EH (cell line): ENCODE measurements at places on chromosomes 6 and 20.

DNA sequence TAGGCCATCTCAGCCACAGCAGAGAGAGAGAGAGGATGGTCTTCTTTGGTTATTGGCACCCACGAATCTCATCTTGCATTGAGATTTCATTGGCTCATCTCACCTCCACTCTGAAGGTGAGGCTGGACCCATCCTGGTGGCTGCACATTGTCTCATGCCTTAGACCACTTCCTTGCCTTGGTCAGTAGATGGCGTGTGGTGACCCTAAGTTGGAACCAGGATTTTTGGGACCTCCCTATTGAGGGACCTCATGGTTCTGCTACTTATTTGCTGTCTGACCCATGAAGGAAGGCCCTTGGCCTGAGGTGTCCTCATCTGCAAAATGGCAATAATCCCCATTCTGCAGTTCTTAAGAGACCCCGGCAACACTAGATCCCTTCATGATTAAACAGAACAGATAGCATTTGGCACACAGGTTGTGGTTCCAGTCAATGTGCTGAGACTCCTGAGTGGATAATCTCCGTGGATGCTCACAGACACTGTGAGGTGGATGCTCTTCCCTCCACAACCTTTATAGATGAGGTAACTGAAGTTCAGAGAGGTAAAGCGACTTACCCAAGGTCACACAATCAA lies 21.5 kb upstream of the AAR2 start:
- DNase-seq: peak; percentile 47

- DNase-seq: no peak
These were observed 55.1 kb downstream of the IL20RA start for GRCh38 chr6:136989571-136990241.

GRCh38 chr20:22796469-22797077 lies 212.2 kb upstream of the FOXA2 start:
- DNase-seq: peak; percentile 87

DNA sequence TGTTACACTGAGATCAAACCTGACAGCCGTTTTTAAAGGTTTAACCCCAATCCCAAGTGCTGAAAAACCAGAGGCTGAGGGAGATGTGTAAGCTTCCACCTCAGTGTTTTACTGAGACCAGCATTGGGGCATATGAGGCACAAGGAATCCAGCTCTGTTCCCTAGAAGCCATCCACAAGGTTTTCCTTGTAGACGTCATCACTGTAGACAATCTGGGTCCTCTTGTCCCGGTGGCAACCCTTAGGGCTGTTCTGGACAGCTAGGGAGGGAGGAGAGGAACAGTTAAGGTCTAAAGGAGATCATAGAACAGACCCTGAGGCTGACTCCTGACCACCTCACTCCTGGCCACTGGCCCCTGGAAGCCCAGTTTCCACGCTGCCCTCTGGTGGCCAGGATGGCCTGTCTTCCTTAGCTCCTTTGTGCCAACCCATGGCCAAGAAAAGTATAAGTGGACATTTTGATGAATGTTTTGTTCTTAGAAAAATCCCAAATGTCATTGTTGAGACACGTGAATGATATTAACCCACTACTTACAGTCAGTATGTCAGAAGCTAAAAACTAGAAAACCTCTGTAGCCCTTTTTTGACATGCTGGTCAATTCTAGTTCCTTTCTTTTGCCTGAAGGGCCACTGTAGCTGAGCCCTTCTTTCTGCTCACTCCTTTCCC lies 6.4 kb downstream of the CFB start:
- peak; percentile 71 for DNase-seq

DNA sequence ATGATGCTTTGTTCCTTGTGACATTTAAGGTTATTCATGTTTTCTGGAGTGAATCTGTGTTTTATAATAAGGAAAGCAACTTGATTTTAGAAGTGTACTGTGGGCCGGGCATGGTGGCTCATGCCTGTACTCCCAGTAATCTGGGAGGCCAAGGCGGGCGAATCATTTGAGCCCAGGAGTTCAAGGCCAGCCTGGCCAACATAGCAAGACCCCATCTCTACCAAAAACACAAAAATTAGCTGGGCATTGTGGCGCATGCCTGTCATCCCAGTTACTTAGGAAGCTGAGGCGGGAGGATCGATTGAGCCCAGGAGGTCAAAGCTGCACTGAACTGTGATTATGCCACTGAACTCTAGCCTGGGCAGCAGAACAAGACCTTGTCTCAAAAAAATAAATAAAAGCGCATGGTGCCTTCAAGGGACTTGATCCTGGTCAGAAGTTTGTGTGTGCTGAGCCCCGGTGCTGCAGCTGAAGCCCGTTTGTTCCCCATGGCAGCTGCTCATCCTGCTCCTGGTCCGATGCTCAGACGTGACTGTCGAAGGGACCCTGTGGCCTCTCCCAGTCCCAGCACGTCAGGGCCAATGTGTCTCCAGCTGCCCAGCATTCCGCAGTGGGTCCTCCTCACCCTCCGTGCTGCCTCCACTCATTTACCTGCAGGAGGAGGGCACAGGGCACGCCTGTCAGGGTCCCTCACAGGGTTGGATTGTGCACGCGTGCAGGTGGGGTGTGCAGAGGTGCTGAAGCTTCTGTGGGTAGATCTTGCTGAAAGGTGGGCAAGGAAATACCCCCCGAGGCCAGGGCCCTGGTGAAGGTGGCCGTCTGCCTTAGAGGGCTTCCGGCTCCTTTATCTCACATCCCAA lies 18.3 kb downstream of the ENTPD6 start:
- DNase-seq: no peak

- DNase-seq: peak; percentile 15
These were observed 48.3 kb downstream of the TXLNB start for GRCh38 chr6:139243536-139243935.

GRCh38 chr6:52361414-52361944 lies 472 bp upstream of the PAQR8 start:
- DNase-seq: peak; percentile 56

DNA sequence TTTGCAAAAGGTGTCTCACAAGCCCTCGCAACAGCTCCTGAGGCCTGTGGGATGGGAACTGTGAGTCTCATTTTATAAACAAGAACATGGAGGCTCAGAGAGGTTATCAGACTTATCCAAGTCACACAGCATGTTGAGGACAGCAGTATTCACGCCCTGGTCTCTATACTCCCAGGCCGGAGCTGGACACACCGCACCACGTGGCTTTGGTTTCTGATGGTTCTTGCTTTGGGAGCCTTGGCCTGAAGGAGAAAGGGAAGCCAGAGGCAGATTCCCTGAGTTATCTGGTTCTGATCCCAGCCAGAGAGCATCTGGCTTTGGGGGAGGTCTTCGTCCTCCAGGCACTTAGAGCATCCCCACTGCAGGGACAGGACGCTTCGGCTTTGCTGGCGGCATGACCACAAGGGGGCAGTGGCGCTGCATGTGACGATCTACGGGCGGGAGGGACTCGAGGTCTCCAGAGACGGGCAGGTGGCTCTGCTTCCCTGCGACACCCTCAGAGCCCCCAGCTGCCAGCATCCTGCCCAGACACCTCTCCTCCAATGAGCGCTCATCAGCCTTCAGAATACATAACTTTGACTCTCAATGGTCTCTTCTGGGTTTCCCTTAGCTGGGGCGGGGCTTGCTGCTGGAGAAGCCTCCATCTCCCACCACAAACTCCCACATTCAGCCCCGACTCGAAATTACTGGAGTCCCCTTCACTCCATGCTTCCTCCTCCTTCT lies 51.4 kb upstream of the SAYSD1 start:
- DNase-seq: peak; percentile 56

- DNase-seq: no peak
These were observed 35.6 kb upstream of the LAMP5 start for GRCh38 chr20:9478771-9479170.

DNA sequence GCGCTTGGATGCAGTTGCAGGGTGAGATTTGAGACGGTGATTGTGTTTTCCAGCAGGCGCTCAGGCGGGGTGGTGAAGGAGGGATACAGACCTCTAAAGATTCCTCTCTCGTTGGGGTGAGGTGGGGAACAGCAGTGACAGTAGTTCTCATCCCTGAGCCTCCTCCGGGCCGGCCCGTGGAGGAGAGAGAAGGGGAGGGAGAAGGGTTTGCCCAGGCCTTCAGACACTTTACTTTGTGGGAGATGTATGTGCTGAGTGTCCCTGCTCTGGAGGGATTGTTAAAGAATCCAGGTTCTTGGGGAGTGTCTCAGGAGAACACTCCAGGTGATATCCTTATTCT lies 41.0 kb downstream of the PSMB9 start:
- DNase-seq: no peak

- DNase-seq: no peak
These were observed 20.8 kb downstream of the SYCP2 start for GRCh38 chr20:59912609-59913008.

DNA sequence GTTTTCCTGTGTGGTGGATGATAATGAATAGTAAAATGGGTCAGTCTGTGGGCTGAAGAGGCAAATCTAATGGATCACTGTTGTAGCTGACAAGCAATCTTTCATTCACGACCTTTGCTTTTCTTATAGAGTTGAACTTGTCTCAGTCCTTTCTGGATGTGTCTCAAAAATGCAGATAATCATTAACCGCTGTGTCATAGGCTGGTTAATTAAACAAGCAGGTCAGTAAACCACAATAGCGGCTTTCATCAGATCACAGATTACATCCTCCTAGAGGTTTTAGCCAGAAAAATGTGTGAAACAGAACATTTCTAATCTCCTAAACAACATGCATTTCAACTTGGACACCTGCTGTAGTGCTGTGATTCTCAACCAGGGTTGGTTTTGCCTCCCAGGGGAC lies 2.5 kb upstream of the METTL24 start:
- no peak for DNase-seq
